ENCODE measurements at places on chromosomes 11 and 22.

- no peak for DNase-seq
These were observed 37.6 kb downstream of the GAB4 start for GRCh38 chr22:16970446-16970845.

- DNase-seq = no peak
These were observed 116.6 kb upstream of the OR4B1 start for GRCh38 chr11:48099916-48100446.

GRCh38 chr11:33574331-33574730, 126.3 kb downstream of the C11orf91 start:
- DNase-seq = no peak

GRCh38 chr11:121555121-121555520, 102.4 kb upstream of the SORL1-AS1 start:
- no peak for DNase-seq

- DNase-seq = no peak
These were observed 8.6 kb downstream of the CCDC81 start for GRCh38 chr11:86383041-86383955.

- DNase-seq = no peak
These were observed 21.6 kb downstream of the LRRC55 start for GRCh38 chr11:57203359-57203758.

GRCh38 chr11:27608951-27609350, 91.3 kb downstream of the BDNF start:
- no peak for DNase-seq

DNA sequence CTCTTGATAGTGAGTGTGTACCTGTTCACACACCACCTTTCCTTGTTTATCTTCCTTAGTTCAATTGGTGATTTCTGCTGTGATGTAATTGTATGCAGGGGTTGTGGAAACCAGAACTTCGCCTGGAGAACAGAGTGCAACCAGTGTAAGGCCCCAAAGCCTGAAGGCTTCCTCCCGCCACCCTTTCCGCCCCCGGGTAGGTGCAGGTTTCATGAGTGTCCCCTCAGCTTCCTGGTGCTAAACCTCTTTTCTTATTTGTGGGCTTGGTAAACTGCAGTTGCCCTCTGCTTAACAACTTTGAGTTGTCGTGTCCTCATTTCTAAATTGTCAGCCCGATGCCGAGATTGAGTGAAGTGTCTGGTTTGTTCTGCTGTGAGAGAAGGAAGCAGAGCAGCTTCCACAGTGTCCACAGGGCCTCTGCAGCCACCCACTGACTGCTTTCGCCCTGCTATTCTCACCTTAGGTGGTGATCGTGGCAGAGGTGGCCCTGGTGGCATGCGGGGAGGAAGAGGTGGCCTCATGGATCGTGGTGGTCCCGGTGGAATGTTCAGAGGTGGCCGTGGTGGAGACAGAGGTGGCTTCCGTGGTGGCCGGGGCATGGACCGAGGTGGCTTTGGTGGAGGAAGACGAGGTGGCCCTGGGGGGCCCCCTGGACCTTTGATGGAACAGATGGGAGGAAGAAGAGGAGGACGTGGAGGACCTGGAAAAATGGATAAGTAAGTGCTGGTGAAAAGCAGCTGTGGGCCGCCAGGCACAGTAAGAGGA, 7.1 kb upstream of the GAS2L1 start:
- no peak for DNase-seq

- DNase-seq = no peak
These were observed 3.8 kb upstream of the LRRC74B start for GRCh38 chr22:21041937-21042336.

DNA sequence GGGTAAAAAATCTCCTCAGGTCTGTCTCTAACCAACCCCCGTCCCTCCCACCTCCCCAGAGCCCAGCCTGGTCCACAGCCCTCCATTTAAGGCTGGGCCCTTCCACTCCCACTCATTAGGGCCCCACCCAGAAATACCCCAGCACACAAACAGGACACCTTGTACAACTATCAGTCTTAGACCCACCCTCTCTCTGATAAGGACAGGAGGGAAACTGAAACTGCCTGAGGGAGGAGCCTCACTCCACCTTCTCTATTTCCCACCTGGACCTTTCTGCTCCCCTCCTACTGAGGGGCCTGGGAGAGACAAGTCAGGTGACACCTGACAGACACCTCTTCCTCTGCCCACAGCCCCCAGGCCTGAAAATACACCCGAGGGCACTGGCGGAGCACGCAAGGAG, 90.2 kb downstream of the PLEKHA7 start:
- DNase-seq = no peak

DNA sequence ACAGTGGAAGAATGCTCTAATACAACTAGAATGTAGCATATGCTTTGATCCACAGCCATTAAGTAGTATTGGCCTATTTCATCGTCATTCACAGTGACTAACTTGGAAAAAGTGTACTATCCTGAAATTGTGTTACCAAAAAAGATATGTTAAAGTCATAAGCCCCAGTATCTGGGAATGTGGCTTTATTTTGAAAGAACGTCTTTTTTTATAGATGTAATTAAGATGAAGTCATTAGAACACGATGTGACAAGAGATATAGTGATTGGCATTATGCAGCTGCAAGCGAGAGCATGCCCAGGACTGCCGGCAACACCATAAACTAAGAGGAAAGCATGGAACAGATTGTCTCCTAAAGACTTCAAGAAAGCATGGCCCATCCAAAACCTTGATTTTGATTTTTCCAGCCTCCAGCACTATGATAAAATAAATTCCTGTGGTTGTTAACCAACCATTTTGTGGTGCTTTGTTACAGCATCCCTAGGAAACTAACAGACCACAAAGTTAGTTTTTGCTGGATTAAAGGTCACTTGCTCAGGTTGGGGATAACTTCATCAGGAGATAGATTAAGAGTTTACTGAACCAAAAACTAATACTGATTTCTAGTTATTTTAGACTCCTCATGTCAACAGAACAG, 870.6 kb upstream of the LRRC4C start:
- DNase-seq = no peak

- no peak for DNase-seq
These were observed 4.1 kb downstream of the NEU3 start for GRCh38 chr11:74992852-74993251.

DNA sequence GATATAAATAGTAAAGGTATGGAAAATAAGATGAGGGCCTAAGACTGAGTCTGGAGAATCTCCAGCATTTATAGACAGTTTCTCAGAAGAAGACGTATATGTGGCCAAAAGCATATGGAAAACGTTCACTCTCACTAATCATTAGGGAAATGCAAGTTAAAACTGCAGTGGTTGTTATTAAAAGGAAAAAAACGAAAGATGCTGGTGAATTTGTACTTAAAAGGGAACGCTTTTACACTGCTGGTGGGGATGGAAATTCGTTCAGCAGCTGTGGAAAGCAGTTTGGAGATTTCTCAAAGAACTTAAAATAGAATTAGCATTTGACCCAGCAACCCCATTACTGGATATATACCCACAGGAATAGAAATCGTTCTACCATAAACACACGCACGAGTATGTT, 180.5 kb upstream of the CADM1 start:
- no peak for DNase-seq

DNA sequence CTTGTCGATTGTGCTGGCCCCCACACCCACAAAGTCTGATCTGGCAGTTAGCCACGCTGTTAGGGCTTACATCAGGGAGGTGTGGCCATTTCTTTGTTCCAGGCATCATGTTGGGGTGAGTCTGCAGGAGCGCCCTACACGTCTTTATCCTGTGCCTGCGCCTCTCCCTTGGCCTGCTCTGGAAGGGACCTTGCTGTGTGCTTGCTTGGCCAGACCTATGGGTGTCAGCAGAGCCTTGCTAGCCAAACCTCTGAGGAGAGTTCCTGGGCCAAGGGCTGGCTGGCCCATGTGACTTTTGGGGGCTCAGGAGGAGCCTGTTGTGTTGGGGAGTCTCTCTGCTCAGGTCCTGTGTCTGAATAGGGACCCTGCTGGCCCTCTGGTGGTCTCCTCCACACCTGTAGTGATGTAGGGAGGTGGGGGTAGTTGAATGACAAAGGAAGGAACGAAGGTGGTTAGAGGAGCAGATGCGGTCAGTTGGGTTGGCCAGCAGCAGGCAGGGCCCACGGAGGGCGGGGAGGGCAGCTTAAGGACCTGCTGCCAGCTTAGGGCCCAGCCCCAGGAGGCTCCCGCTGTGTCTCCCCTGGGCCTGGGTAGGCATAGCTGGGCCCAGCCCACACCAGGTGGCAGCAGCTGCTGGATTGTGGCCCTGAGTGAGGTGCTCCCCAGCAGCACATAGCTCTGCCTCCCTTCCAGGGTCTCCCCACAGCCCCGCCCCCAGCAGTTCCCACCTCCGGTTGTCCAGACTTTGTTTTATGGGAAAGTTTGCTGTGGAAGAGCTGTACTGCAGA, 7.9 kb downstream of the PPIL2 start:
- no peak for DNase-seq

DNA sequence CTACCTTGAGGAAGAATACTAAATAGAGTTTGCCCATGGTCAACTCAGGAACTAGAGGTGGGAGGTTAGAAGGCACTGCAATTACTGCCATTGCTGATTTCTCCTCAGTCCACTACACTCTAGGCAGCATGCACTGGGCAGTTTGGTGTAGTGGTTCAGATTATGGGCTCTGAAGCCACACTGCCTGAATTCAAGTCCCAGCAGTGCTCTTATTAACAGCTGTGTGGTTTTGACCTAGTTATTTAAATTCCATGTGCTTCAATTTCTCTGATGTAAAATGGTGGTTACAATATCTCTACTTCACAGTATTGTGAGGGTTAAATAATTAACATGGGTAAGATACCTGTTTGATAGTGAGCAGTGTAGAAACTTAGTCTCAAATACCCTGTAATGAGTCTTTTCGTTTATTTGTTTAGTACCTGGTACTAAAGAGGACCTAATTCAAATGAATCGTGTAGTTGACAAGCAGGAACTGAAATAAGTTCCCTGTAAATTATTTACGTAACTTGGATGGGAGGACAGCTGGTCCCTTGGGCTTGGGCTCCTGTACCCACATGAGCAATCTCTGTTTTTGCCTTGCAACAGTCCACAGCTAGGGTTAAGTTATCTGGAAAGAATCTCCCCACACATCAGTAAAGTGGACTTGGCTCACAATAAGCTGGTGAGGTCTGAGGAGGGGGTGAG, 17.8 kb downstream of the PRR5L start:
- DNase-seq = no peak

- no peak for DNase-seq
These were observed 359.3 kb downstream of the TENM4 start for GRCh38 chr11:79081471-79082031.

DNA sequence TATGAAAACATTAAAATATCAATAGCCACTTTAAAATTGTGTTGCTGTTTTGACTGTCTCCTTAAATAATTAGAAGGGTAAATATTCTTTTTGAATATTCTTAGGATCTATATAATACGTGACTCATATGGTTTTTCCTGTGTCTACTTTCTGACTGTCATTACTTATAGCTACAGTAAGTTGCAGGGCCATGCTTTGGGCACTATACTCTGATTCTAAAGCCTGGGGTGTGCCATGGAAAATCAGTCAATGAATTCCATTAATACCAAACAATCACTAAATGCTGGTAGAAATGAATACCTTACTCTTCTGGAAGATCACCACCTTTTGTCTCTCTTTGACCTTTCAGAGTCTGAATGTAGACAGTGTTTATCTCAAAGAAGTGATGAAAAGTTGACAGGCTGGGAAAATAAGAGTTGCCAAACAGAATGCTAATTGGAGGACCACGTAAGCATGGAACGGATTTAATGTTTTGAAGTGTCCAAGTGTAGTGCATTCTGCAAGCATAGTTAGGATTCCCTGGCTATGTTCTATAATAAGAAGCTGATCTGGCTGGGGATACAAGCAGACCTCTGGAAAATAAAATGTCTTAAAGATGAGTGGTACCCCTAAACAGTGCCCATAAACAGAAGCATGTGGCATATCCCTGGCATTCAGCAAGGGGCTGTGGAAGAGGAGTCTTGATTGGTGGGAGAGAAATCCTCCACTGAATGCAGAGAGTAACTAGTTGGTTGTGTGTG, 16.8 kb downstream of the LUZP2 start:
- DNase-seq = no peak

DNA sequence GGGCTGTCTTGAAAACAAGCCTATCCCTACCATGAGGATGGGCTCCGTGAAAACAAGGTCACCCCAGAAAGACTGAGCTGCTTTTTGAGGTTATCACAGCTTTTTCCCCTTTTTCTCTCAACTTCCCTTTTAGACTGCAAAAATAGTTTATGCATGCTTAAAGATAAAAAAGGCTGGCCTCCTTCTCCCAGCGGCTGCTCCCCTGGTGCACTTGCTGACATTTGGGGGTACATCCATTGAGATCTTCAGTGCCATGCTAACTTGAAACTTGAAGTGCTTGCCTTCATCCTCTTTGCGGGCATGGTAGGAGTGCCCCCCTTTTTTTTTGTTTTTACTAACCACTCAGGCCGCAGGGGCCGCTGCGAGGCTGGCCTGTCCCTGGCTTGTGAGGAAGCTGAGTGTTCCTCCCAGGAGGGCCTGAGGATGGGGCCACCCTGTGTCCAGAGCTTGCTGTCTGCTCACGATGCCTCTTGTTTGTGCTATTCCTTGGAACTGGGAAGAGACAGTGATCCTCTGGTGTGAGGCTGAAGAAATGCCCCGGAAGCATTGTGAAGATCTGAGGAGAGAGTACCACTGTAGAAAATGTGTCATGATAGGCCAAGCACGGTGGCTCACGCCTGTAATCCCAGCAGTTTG, 2.2 kb downstream of the TANGO2 start:
- DNase-seq = no peak

GRCh38 chr11:11876458-11876857, 34.7 kb downstream of the USP47 start:
- no peak for DNase-seq

DNA sequence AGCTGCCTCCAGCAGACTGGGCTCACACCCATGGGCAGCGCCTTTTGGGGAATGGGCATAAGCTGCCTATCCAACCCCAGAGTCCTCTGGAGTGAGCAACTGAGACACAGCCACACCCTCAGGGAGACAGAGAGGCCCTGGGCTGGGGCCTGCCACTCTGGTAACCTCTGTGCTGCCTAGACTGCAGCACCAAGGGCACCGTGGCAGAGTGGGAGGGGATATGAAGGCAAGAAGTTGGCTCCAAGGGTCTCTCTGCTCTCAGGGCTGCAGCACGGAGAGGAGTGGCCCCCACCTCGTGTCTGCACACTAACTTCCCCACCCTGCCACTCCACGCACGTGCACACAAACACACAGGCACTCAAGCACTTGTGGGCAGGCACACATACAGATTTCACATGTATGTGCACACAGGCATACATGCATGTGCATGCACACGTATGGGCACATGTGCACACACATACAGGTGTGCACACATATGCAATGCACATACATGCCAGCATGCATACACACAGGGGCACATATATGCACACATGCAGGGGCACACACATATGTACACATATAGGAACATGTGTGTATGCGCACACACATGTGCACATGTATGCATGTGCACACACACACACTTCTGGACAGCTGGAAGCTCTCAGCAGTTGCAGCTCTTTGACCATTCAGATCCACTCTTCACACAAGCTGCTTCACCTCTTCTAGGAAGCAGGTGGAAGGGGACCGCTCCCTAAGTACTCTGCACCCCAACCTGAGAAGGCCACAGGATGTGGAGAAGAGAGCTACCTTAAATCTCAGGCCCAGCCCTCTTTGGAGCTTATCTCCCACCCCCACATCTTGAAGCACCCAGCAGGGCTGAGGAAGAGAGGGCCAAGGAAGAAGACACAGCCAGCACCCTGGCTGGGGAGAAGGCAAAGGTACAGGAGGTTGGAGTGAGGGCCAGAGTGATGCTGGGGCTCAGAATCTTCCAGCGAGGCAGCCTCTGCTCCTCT, 4.3 kb downstream of the IGSF9B start:
- DNase-seq = no peak

Data from activated T-cell treated with anti-CD3 and anti-CD28 coated beads for 48 hours (primary cell).